ENCODE measurements at places on chromosomes 7 and 10. TPM values are rescaled to one million over a fixed set of nuclear protein-coding genes. Genes with fewer than 3 reads are reported as not detected.

GRCh38 chr10:62831346-62831745 is 15.2 kb upstream of the EGR2 start:
- peak; percentile 66 for DNase-seq

DNA sequence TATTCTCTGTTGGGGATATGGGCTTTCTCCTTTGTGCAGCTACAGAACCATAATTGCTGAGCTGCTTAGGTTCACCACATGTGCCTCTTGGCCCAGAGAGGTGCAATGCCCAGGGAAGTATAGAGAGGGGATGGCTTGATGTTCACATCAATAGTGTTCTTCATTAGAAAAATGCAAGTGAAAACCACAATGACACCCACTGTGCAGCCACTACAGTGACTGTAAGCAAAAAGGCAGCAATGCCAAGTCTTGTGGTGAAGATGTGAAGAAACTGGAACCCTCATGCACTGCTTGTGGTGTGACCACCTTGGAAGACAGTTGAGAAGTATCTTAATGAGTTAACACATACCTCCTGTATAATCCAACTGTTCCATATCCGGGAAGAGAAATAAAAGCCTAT is 318.9 kb upstream of the ZMIZ1 start:
- peak; percentile 43 for DNase-seq

- peak; percentile 85 for DNase-seq
Observed at GRCh38 chr10:122062831-122063674, 74.1 kb downstream of the TACC2 start.

The EVX1 gene
- total RNA-seq, result not detected

The NXPH1 gene
- total RNA-seq, result not detected

Data from RPMI7951 (cell line).